ENCODE measurements at places on chromosomes 16 and 17.
A peak's percentile ranks its signal among the peaks of the same experiment; 100 is the strongest.

DNA sequence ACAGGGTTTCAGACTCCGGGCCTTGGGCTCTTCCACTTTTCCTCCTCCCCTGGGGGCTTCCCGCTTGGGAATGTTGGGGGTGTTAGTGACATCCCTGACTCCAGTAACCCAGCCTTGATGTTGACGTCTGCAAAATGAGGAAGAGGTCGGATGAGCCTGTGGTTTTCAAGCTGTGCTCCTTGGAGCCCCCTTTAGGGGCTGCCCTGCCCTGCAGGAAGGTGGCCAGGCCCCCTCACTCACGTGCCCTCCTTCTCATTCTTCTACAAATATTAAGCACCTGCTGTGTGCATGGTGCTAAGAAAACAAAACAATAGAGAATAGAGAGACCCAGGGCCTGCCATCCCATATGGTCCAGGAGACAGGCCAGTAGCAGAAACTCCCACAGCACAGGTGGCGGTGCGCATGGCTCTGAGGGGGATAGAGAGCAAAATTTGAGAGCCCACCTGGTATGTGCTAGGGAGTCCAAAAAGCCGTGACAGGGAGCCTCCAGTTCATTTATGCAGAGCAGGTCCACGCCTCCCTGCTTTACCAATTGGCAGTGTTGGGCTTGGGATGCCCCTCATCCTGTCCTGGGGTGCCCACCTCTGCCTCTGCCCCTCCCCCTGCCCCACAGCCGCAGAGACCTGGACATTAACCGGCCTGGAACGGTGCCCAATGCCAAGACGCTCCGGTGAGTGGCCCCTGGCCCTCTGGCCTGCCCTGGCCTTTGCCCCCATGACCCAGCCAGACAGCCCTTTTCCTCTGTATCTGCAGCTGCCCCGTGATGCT is 7.4 kb downstream of the NDRG4 start:
- no peak for DNase-seq

GRCh38 chr17:2264067-2264860 is 39.3 kb downstream of the SMG6 start:
- no peak for DNase-seq

- DNase-seq: no peak
These were observed 130.5 kb downstream of the OR1D5 start for GRCh38 chr17:2932946-2933345.

- peak; percentile 95 for DNase-seq
These were observed 13.8 kb downstream of the RIPOR1 start for GRCh38 chr16:67542464-67542863.

GRCh38 chr17:33811984-33812577 is 443.0 kb upstream of the CCL2 start:
- DNase-seq: no peak

DNA sequence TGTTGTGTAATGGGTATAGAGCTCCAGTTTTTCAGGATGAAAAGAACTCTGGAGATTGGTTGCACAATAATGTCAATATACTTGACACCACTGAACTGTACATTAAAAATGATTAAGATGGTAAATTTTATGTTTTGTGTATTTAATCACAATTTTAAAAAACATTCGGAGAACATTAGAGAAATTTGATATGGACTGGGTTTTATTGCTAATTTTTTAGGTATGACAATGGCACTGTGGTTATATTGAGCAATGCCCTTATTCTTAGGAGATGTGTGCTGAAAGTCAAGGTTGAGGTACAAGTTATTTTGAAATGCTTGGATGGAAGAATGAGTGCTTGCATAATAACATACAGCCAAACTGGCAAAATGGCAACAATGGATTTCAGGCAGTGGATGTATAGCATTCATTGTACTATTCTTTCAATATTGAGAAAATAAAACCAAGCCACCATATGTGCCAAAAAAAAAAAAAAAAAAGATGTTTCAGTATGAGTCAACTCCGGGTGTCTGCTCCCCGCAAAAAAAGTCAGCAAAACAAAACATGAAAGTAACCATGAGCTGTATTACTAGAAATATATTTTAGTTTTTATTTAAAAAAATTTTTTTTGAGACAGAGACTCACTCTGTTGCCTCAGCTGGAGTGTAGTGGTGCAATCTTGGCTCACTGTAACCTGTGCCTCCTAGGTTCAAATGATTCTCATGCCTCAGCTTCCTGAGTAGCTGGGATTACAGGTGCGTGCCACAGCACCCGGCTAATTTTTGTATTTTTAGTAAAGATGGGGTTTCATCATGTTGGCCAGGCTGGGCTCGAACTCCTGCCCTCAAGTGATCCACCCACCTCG is 19.8 kb downstream of the HOXB1 start:
- no peak for DNase-seq

- DNase-seq: peak; percentile 64
These were observed 2.3 kb upstream of the PHF12 start for GRCh38 chr17:28953444-28954118.

DNA sequence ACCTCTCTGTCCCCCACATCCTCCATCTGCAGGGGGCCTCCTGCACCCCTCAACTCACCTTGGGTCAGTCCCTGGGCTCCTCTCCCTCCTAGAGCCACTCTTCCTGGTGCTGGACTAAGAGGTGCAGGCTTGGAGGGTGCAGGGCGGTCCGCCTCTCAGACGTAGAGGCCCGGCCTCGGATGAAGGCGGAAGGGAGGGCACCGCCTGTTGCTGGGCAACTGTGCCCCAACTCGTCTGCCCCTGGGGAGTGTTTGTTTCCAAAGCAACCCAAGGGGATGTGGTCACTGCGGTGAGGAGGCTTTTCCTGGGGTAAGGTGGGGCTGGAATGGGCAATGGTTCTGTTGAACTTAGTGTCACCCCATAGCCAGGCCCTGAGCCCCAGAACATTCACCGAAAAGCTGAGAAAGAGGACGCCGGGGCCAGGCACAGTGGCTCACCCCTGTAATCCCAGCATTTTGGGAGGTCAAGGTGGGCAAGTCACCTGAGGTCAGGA is at the start of gene C16orf54:
Gene C16orf54, minus strand, starts transcription at position 138 of the 493 bp plus-strand sequence. CDS start 1,039 bp downstream, outside the sequence.
- peak; percentile 96 for DNase-seq

GRCh38 chr17:32103476-32104113 is 38.7 kb upstream of the RHOT1 start:
- no peak for DNase-seq

- no peak for DNase-seq
These were observed 68.1 kb downstream of the RBFOX3 start for GRCh38 chr17:79542718-79543117.

Measured in Jurkat, Clone E6-1 (cell line).